ENCODE measurements at places on chromosomes 16 and 17.

DNA sequence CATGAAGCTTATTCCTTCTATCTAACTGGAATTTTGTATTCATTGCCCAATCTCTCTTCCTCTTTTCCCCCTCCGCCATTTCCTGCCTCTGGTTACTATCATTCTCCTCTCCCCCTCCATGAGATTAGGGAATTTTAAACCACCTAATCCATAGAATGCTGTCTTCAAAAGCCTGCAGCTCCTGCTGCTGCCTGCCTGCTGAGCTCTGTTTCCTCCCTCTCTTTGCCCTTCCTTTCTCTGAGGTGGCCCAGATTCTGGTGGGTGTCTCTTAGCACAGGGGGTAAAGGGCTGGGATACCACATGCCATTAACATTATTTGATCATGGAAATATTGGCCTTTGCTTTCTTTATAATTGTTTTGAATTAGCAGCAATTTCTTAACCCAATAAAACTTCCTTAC is 241.6 kb downstream of the CNTNAP4 start:
- no peak for DNase-seq

- no peak for DNase-seq
These were observed 22.9 kb downstream of the MYO18A start for GRCh38 chr17:29157310-29157709.

DNA sequence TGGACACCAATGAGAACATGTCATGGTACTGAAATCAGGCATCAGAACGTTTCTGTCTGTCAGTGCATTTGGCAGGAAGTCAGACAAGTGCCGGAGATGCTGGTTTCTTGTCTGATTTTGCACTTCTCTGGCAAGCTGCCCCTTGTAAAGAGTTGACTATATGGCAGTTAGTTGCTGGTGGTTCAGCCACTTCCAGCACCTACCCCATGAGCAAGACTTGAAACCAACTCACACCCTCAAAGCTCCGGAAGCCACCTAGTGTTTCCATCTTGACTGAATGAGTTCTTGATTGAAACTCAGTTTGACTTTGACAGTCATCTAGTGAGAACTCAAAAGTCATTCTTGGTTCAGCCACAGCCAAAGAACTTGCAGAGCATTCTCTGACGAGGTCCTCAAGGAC is 225.1 kb downstream of the SPECC1 start:
- DNase-seq: no peak

DNA sequence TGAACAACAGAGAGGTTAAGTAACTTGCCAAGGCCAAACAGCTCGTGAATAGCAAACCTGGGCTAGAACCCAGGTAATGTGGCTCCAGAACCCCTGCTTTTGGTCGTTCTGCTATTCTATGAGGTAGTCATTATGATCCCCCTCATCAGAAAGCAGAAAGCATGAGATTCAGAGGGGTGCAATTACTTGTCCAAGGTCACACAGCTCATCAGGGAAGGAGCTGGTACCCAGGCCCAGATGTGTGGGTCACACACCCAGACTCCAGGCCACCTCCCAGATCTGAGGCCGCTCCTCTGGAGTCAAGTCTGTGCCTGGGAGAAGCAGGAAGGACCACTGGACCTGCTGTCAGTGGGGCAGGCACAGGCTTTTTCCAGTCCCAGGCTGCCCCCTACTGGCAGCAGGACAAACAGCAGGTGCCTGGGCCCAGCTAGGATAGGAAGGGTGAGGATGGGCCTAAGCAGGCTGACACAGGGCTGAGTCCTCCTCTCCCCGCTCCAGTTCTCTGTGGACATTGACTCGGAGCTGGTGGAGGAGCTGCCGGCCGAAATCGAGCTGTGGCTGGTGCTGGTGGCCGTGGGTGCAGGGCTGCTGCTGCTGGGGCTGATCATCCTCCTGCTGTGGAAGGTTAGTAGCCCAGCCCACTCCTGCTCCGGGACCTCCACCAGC is 7.8 kb upstream of the PDK2 start:
- DNase-seq: peak; percentile 66

DNA sequence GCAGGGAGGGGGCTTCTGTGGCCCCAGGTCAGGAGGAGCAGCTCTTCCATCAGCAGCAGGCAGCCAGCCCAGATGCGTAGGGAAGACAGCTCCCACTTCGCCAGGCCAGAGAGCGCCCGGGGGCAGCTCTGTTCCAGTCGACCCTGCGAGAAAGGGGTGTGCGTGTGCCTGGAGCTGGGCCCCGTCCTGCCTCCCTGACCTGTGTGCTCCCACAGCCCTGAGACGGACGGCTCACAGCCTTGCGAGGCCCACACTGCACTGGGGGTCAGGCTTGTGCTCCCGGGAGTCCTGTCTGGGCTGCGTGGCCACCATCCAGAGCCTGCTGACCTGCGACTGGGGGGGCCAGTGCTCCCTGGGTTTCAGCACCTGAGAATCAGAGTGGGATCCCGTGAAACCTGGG is 469 bp upstream of the MSLN start:
- no peak for DNase-seq

- DNase-seq: no peak
These were observed 41.1 kb downstream of the AHSP start for GRCh38 chr16:31568577-31569359.

GRCh38 chr16:80536238-80536637 is 4.6 kb upstream of the DYNLRB2 start:
- no peak for DNase-seq

GRCh38 chr17:50150354-50151040 is at the start of gene PPP1R9B:
PPP1R9B (minus strand) TSS chr17:50150677; CDS start chr17:50150513, 164 bp downstream.
- DNase-seq: no peak

- no peak for DNase-seq
These were observed 64.3 kb downstream of the PGS1 start for GRCh38 chr17:78442648-78443218.

DNA sequence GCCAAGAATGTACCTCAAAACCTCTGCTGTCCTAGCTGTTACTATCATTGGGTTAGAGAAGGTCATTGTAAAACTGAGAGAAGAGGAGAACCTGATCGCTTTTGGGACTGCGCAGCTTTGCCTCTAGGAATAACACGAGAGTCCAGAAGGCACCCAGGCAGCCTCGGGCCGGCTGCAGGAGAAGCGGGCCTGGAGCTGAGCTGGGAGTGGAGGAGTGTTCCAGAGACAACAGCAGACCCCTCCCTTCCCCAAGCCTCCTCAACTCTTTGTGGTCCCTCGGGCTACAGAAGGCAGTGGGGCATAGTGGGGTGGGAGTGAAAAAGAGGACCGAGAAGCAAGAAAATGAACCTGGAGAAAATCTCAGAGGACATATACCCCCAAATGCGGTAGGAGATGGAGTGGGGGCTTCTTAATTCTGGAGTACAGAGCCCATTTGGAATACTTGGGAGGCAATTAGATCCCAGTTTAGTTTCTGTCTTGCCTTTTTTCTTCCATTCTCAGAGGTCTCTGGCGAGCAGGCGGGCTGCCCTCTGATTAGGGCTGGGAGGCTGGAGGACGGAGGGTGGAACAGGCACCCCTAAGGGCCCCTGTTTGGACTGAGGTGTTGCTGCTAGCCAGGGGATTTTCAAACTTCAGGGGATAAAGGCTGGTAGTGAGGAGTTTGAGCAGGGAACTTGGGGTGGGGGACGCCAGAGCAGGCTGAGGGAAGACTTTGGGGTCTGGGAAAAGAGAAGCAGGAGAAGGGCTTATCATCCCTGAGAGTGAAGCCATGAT is 13.3 kb upstream of the HOXB2 start:
- no peak for DNase-seq

DNA sequence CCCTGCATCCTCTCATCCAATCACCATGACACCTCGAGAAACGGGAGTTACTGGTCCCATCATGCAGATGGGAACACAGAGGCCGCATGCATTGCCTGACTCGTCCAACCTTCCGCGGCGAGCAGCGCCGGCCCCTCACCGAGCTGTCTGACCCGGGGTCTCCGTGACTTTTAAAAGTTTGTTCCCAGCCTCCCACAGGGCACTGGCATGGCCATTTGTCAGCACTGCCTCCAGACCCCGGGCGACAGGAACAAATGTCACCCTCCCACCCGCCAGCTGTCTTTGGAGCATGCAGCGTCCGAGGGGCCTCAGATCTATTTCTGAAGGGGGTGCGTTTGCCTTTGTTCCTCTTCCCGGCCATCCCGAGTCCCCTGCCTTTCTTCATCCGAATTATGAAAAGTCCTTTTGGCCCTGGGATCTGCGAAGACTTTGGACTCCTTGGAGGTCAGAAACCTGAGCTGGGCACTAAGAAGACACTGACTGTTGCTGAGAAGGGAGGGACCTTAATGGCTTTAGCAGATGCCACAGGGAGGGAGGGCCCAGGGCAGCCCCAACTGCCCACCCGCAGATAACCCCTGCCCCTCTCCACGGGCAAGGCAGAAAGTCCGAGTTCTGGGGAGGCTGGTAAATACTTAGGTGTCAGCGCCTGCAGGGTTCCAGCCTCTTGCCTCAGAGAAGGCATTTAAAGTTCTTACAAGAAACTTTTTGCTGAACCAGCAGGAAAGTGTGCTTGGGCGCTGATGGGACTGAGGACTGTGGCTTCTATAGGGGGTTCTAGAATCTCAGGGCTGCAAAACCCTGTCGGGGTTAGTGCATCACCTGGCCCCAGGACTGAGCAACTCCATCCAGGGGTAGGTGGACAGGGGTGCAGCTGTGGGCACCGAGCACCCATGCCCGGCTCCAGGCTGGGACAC is 348.1 kb downstream of the FOXL1 start:
- DNase-seq: no peak

DNA sequence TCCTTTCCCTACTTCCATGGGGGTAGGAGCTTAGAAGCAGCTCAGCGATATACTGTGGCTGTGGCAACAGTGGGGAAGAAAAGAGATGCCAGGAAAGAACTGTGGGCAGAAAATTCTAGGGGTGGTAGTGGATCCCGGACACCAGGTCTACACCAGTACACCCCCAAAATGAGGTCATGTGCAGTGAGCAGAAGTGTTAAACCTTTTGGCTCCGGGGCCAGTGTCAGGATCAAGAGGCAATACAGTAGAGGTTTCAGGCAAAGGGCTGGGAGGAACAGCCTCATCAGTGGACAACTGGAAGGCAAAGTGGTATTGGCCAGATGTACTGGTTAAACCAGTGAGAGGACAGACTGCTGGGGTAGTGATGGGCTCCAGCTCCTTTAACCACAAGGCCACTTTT is 163.1 kb upstream of the CCL2 start:
- no peak for DNase-seq

GRCh38 chr16:15034266-15035162 is 21.4 kb downstream of the NTAN1 start:
- DNase-seq: no peak

DNA sequence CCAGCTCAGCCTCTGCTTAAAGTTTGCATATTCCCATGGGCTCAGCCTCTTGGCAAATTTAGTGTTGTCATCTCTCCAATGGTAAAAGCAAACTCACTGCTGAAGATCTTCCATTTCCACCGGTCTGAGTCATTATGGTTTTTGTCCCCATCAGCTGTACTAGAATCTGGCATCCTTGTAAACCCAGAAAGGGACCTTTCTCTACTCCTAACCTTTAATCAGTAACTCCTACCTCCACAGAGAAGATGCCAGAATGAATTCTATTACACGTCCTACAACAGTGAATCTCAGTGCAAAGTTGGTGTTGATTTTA is 45.8 kb downstream of the ZNF652 start:
- no peak for DNase-seq

- no peak for DNase-seq
These were observed 35.8 kb upstream of the RASL10B start for GRCh38 chr17:35695613-35696012.

- no peak for DNase-seq
These were observed 20.3 kb downstream of the XPO6 start for GRCh38 chr16:28191364-28191960.

GRCh38 chr17:50240851-50241250 is 33.4 kb upstream of the TMEM92 start:
- DNase-seq: no peak

DNA sequence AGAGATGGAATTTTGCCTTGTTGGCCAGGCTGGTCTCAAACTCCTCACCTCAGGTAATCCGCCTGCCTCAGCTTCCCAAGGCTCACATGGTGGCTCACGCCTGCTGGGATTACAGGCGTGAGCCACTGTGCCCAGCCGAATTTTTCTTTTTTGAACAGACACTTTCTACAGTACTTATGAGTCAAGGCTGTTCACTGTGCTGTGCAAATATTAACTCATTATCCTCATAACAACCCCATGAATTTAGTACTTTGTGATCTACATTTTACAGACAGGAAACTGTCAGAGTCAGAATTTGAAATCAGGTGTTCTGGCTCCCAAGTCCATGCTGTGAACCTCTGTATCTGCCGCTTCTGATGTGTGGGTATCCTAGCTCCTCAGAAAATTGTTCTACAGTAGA is 25.7 kb upstream of the RASL10B start:
- no peak for DNase-seq

DNA sequence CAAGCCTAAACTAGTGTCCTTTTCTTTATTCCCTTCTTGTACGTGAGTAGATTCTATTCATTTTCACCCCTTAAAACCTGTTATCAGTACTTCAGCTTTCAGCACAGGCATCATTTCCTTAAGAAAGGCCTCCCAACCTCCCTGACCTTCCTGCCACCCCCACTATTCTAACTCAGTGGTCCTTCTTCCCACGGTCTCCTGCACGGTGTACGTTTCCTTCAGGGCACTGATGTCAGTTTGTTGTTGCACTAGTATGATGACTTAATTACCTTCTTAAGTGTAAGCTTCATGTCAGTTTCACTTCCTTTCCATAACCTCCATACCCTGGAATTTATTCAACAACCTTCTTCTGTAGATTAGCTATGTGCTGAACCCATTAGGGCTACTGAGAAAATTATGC is 484.2 kb downstream of the HS3ST4 start:
- DNase-seq: no peak

DNA sequence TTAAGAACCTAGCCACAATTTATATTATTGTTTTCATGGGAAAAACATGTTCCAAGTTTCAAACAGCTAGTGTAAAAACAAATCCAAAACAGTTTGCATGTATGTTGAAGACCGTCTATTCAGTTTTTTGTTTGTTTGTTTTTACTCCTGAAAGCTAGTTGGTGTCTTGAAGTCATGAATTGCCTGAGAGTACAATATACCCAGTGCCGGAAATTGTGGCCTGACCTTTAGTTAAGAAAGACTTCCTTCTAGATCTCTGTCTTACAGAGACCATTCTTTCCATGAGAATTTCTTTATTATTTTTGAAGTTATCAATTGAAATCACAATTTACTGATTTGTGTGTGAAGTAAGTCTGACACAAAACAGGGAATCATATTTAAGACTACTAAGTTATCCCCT is 474.8 kb downstream of the KCNJ2 start:
- no peak for DNase-seq

GRCh38 chr16:89147085-89147817 is 24.3 kb upstream of the CDH15 start:
- DNase-seq: no peak

DNA sequence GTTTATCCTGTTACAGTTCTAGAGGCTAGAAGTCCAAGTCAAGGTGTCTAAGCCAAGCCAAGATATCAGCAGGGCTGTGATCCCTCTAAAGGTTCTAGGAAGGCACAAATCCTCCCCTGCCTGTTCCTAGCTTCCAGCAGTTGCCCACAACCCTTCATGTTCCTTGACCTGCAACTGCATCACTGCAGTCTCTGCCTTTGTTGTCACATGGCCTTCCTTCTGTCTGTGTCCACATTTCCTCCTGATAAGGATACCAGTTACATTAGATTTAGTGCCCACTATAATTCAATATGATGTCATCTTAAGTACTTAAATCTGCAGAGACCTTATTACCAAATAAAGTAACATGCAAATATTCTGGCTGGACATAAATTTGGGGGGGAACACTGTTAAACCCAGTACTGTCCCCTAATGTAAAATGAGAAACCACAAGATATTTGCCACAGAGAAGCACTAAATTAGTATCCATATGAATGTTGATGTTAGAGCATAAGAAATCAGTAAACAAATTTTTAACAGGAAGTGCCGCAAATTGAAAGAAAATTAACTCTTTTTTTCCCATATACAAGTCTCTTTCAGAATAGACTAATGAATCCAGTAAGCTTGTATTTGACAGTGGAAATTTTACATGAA is 4.7 kb downstream of the UQCRC2 start:
- no peak for DNase-seq

All from dorsolateral prefrontal cortex (tissue), 122 donors.